ENCODE measurements at places on chromosomes 4 and X.

DNA sequence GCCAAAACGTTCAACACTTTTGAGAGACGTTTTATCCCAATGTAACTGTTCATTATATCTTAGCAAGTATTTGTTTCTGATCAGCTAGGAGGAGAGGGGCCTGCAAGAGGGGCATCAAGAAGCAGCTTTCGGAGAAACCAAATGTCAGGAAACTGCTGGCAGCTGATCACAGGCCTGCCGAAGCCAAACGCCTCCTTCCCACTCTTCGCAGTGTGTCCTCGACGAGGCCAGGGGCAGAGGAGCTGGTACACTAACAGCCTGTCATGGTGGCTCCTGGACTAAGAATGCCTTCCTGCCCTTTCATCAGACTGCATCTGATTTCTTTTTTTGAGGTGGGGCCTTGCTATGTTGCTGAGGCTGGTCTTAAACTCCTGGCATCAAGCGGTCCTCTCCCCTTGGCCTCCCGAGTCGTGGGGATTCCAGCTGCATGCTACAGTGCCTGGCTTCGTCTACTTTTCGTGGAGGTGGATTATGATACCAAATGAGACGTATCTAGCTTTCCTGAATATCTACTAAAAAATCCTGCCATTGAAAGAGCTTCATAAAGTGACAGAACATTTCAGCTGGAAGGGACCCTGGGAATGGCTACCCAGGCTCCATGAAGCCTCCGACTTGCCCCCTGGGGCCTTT, 134.8 kb downstream of the AFAP1 start:
- DNase-seq: peak; percentile 50

DNA sequence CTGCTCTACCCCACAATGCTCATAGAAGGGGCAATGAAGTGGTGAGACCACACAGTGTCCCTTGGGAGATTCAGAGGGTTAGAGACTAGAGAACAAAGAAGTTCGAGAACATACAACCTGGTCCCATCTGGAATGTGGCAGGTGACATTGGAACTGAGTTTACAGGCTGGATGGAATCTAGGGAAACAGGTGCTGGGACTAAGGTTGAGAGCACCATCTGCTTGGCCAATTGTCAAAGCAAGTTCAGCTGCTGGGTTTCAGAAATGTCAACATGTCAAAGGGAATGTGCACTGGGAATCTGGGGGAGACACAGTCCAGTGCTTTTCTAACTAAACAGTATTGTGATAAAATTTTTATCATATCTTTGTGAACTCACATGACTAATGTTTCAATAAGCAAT, 15.9 kb upstream of the FAM13A start:
- DNase-seq: peak; percentile 40

- DNase-seq: no peak
These were observed 678 bp downstream of the BMP3 start for GRCh38 chr4:81030981-81031791.

DNA sequence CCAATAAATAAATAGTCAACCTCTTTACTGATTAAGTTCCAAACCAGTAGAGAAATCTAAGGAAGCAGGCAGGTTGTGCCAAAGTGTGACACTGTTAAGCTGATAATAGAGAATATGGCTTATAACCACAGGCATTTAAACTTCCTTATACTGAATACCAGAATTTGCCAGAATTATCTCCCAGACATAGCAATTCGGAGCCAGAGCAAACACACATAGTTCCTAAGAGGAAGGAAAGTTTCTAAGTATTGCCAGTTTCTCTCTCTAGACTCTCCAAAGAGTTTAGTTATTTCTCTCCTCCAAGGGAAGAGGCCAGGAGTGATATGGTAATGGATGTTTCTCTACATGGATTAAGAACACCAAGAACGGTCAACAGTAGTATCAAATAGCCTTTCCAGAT, 191.7 kb upstream of the CPEB2 start:
- no peak for DNase-seq

DNA sequence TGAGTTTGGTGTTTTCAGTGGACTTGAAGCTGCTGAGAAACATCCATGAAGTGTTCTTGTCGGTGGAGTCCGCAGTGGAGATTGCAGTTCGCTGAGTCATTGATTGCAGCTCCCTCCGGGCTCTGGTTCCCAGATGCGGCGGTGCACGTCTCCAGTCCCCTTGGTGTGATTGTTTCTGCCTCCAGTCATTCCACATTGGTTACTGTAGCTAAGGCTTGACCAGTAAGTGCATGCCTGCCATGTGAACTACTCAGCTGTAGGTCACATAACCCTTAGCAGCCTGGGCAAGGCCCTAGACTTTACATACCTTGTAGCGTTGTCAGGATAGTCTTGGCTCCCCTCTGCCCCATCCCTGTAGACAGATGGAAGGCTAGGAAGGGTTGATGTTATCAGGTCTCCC, 53.8 kb upstream of the CLCN4 start:
- no peak for DNase-seq

DNA sequence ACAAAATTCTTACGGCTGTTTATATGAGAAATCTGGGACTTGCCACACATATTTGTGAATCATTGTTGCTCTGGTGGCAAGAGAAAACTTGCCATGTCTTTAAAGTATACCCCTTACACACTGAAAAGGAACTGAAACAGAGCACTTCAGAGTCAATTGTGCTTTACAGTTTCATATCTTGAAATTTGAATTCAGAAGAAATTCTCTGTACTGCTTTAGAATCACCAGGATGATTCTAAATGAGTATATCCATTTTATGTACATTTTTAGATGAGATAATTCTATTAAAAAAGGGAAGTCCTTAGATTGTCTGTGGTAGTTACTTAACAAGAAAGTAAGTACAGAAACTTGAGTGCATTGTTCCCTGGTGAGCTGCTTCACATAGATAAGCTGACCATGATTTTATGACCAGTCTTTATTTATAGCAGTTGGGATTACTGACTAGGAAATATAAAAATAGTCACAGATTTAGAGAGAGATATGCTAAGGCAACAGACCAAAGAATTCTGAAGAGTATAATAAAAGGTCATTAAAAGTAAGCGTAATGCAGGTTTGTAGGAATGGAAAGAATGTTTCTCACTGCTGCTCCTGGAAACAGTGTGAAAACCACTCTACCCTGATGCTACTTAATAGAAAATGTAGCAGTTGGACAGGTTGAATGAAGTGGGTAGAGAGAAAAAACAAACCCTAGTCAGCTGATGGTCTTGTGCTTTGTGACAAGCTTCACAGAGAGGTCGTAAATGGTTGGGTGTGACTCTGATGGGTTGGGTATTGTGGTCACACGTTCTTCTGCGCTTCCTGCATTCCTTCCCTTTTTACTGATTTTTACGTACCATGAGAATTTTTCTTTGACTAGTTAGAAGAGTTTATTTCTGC, 41.0 kb downstream of the FNIP2 start:
- DNase-seq: peak; percentile 77

GRCh38 chrX:87578978-87579377, 61.4 kb downstream of the KLHL4 start:
- DNase-seq: no peak

DNA sequence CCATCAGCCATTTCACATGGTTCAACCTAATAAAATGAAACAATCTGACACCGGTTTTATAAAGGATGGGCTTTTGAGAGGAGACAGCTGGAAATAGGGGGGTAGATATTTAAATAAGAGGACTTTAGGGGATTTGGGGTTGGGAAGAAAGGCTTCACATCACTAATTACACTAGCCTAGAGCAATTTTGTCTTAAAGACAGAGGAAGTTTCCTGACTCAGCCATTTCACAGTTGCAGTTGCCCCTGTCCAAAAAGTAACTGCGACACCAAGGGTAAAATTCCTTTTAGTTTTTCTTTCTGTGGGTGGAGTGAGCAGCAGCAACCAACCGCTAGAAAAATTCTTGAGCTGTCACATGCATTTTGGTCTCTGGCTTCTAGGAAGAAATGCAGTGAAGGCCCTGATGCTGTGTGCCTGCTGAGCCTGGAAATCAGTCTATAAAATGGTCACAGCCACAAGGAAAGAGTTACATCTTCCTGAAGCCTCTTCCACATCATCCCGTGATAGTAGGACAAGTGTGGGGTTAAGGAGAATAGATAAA, 233.6 kb downstream of the ZNF674 start:
- DNase-seq: no peak

GRCh38 chr4:154507156-154507555, 15.6 kb upstream of the DCHS2 start:
- DNase-seq: no peak

DNA sequence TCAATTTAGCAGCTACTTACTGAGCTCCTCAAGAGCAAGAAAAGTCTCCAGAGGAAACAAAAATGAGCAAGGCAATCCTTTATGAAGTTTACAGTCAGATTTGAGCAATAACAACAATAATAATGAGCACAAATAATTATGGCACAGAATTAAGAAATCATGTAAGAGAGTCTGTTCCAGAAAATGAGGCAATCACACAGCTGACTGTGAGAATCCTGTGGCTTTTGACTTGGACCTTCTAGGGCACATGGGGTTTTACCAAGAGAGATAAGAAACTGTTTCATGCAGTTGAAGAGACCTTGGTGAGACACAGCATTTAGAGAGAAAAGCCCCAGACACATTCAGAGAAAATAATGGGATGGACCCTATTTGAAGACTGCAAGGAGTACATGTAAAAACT, 362.6 kb upstream of the MAGEB2 start:
- DNase-seq: no peak

GRCh38 chr4:74475091-74475800, 30.3 kb downstream of the AREG start:
- DNase-seq: no peak

- no peak for DNase-seq
These were observed 193.1 kb downstream of the LDB2 start for GRCh38 chr4:16705341-16705740.

- no peak for DNase-seq
These were observed 102.8 kb upstream of the PCDH18 start for GRCh38 chr4:137635108-137635507.

DNA sequence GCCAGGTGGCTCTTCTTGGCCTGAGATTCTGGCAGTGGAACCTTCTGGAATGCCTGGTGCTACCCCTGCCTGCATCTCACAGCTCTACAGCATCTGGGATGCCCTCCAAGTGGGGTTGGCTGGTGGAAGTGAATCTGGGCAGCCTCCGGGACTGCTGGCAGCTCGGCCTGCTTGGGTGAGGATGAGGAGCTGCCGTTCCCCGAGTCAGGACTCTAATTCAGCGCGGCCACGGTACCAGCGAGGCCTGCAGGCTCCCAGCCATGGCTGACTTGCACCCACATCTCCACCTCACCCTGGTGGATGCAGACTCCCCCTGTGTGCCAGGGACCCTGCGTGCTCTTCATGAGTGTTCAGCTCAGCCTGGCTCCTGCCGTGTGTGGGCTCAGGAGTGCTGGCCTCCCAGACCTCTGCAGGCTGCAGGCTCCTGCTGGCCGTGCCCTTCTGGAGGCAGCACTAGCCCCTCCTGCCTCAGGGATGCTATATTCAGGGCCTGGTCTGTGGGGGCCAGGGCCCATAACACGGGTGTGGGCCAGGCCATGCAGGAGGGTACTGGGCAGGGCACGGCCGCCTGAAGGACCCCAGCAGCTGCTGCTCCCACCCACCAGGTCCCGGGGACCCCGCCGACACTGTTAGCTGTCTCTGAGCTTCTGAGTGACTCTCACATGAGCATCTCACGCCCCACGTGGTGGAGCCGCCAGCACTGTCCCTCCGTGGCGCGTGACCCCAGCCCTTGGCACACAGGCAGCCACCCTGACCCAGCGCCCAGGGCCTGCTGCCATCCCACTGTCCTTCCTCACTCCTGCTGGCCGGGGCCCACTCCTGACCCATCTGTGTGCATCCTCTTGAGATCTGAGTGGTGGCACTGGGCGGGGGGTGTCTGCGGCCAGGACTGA, 10.6 kb downstream of the UVSSA start:
- no peak for DNase-seq

GRCh38 chr4:83639849-83640493, 104.1 kb downstream of the GPAT3 start:
- peak; percentile 83 for DNase-seq

- DNase-seq: peak; percentile 59
These were observed 230.0 kb downstream of the CCSER1 start for GRCh38 chr4:90357117-90357710.

DNA sequence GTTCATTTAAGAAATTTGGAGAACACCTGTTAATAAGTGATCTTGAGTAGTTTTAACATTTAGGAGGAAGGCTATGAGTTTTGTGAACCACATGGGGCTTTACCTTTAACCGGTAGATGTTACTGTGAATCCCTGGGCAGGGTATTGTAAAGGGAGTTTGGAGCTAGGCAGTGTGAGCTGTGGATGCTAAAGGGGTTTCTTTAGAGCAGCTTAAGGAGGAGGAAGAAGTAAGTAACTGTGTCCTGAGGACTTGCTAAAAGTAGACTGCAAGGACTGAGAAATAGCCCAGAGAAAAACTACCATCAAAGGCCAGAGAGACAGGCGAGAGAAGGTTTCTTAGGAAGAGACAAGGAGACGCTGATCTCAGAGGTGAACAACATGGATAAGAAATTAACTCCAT, 5.6 kb downstream of the RHOH start:
- no peak for DNase-seq

GRCh38 chr4:76984127-76984526, 34.6 kb downstream of the SEPTIN11 start:
- DNase-seq: peak; percentile 72

GRCh38 chr4:65416891-65417290, 253.4 kb downstream of the EPHA5 start:
- peak; percentile 78 for DNase-seq

GRCh38 chr4:88779431-88779830, 81.8 kb upstream of the NAP1L5 start:
- peak; percentile 24 for DNase-seq

GRCh38 chr4:150021483-150021882, 56.8 kb upstream of the DCLK2 start:
- DNase-seq: no peak

GRCh38 chrX:127457161-127457560, 595.0 kb downstream of the ACTRT1 start:
- DNase-seq: no peak

- no peak for DNase-seq
These were observed 106.7 kb upstream of the GRXCR1 start for GRCh38 chr4:42785817-42786216.
